ENCODE measurements at places on chromosomes 2 and 18.

GRCh38 chr2:85255813-85256594, 71.8 kb downstream of the TGOLN2 start:
- no peak for DNase-seq

GRCh38 chr2:212659441-212659840, 120.8 kb upstream of the ERBB4 start:
- DNase-seq: no peak

GRCh38 chr18:63787673-63788072, 12.5 kb downstream of the SERPINB7 start:
- no peak for DNase-seq

GRCh38 chr2:181106789-181107627, 126.6 kb downstream of the UBE2E3 start:
- no peak for DNase-seq

GRCh38 chr2:64606479-64607363, 47.0 kb downstream of the SERTAD2 start:
- no peak for DNase-seq

DNA sequence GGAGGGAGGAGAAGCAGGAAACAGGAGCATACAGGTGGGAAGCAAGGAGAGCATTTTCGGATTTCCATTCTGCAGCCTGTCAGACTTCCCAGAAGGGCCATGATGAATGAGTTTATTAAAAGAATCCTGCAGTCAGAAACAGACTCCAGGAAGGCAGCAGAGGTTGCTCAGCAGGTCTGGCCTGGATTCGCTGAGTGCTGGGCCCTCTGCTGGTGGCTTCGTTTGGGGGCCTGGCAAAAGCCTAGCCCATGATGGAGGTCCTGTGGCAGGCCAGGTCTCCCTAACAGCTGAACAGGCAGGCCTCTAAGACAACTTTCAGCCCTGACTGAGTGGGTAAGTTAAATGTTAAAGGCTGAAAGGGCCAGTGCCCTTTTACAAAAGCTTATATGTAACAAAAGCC, 108.2 kb upstream of the CAPN13 start:
- DNase-seq: no peak

DNA sequence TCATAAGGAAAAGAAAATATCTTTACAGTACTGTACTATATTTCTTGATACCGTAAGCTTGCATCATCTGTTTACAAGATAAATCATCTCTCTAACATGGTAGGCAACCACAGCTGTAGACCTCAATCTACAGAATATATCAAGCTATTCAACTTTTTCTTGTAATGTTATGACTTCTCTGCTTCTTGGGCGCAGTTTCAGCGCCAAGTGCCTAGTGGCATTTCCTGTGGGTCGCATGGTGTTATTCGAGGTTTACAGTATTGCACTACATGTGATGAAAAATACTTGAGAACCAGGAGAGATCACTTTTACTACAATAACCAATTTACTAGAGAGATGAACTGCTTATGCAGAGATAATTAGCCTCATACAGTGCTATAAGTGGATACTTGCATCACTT, 34.0 kb upstream of the SESTD1 start:
- no peak for DNase-seq

- DNase-seq: no peak
These were observed 816.6 kb downstream of the SATB2 start for GRCh38 chr2:198641161-198641560.

All from cerebellum (tissue), 4 donors.